ENCODE measurements at places on chromosomes 2 and 18.

GRCh38 chr18:63586966-63587365 lies at the start of gene SERPINB13:
Gene SERPINB13 (plus strand): TSS chr18:63587343. CDS start chr18:63588668, 1,325 bp downstream.
- DNase-seq, result no peak

GRCh38 chr2:56167616-56168562 lies 15.9 kb upstream of the CCDC85A start:
- DNase-seq, result no peak

DNA sequence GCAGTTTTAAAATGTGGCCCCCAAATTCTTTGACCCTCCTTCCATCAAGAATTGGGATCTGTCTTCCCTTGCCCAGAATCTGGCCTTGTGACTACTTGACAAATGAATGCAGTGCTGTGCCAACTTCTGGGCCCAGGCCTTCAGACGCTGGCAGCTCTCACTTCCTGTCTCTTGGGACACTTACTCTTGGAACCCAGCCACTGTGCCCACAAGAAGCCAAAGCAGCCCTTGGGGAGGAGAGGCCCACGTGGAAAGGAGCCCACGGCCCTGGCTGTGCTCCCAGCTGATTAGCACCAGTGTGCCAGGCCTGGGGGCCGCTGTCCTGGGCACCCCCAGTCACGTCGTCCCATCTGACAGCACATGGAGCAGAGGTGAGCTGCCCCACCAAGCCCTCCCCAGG lies 56.6 kb downstream of the RPL37A start:
- DNase-seq, result no peak

DNA sequence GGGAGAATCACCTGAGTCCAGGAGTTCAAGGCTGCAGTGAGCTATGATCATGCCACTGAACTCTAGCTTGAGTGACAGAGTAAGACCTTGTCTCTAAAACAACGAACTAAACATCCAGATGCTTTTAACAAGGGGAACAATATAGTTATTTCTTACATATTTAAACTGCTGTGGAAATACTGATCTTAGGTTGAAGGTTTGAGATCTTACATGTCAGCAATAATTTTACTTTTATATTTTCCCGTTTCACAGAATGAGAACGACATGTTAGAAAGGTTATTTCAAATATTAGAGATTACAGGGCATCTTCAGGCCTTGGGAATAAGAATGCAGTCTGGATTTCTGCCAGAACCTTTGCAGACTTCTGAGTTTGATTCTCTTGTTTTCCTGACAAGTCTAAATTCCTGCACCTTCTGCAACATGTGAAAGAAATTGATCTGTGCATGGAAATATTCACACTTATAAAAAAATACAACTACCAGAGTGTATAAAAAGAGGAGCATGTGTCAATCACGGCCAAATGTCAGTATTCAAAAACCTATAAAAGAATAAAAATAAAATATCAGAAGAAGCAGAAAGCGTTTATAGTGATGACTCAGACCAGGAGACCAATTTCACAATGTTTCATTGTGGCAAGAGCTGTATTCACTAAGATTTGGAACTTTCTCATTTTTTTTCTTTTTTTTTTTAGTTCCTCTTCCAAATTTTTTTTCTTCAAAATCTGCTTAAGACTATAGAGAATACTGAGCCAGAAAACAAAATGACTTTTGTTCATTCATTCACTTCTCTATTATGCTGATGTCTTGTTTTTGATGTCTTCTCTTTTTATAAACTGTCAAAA lies 29.6 kb downstream of the COLEC12 start:
- DNase-seq, result no peak

- DNase-seq, result no peak
These were observed 526.8 kb downstream of the TDRD15 start for GRCh38 chr2:21650569-21650968.

- DNase-seq, result no peak
These were observed 88.2 kb downstream of the PLB1 start for GRCh38 chr2:28583899-28584553.

GRCh38 chr2:239202836-239203235 lies 198.0 kb downstream of the HDAC4 start:
- no peak for DNase-seq

DNA sequence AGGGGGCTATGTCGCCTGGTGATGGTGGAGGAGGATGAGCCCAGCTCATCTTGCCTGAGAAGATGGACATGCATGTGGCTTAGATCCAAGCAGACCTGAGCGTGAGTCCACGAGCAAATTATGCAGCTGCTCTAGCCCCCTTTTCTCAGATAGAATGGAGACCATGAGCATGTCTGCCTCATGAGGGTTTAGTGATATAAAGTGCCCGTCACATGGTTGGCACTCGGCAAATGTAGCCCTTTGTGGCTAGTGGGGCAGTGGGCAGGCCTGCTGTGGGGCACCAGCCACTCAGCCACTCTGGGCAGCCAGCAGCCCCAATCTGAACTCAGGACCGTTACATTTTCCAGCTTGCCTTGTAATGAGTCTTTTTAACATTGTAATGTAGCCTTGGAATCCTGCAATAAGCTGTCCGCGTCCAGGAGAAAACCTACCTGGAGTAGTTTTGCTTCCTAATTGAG lies 92.1 kb upstream of the HS6ST1 start:
- no peak for DNase-seq

DNA sequence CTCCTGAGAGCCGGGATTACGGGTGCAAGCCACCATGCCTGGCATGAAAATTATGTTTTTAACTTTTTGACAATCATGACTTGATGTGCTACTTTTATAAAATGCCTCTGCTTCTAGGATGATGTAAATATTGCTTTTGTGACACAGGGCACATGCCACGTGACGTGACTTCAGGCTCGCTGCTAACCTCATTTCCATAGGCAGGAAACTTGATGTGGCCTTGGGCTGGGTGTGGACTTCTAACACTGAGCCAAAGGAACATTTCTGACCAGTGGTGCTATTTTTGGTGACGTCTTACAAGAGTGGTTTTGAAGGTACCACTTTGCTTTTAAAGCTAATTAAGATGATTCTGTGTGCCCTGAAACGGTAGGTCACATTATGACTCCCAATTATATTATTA lies 34.2 kb upstream of the THOC1 start:
- DNase-seq, result no peak

GRCh38 chr2:88852753-88853402 lies 161.4 kb downstream of the RPIA start:
- DNase-seq, result no peak

DNA sequence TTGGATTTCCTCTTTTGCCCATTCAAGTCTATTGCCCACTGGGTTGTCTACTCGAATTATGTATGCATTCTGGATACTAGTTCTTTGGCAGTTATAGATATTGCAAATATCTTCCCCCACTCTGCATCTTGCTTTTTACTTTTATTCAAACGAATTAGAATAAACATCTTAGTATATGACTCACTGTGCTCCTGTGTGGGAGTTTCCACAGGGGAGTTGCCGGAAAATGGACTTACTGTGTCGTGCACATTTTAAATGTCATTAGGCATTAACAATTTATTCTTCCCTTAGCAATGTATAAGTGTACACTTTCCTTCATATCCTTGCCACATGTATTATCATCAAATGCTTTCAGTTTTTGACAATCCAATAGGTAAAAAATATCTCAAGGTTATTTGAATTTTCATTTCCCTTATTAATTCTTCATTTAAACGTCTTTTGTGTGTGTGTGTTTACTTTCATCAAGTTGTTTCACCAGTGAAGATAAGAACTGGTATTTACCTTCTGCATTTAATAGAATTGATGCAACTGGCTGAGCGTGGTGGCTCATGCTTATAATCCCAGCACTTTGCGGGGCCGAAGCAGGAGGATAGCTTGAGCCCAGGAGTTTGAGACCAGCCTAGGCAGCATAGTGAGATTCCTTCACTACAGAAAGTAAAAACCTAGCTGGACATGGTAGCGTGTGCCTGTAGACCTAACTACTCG lies 4.6 kb upstream of the UGT1A5 start:
- no peak for DNase-seq

DNA sequence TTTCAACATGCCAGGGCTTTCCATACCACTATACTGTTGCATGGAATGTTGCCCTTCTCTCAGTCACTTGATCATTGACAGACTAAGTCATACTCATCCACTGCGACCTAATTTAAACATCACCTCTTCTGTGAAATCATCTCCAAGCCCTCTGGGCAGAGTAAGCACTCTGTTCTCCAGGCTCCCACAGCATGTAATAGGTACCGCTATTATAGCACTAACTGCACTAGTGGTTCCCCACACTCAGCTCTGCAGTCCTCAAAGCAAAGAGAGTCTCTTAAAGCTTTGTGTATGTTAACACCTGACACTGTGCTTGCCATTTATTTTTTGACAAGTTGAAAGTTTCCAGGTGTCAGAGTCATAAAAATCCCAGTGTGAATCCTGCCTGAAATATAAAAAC lies 947.2 kb downstream of the ERBB4 start:
- no peak for DNase-seq

GRCh38 chr2:65626831-65627230 lies 194.4 kb upstream of the SPRED2 start:
- no peak for DNase-seq

- DNase-seq, result no peak
These were observed 221.8 kb downstream of the STK39 start for GRCh38 chr2:168025487-168026202.

- DNase-seq, result no peak
These were observed 141.0 kb downstream of the ARL4C start for GRCh38 chr2:234355808-234356365.

DNA sequence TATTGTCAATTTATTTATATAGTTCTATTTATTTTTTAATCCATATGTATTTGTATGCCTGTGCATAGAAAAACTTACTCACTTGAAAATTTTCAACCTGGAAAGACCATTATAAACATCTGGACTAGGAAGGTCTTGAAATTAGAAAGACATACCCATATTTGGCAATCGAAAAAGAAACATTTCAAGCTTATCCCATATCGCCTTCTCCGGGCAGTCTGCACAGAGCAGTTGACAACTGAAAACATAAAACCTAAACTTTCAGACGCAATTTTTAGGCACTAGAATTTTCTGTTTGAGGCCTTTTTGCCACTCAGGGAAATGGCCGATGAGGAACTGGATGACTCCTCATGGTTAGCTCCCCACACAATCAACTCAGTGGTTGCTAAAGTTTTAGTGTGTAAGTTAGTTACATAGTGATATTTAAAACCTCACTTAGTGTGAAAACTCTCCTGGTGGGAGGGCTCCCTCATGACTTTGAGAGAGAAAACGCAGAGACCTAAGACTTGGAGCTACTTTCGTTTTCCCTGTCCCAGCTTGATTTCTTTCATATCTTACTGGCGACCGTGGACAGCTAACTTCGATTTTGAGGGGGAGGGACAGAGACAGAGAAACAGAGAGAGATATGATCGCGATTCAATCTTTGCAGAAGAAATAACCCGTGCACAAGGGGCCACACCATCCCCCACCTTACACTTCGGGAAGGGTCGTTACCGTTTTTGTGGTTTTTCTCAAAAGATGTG lies 3.2 kb upstream of the HOXD12 start:
- no peak for DNase-seq

DNA sequence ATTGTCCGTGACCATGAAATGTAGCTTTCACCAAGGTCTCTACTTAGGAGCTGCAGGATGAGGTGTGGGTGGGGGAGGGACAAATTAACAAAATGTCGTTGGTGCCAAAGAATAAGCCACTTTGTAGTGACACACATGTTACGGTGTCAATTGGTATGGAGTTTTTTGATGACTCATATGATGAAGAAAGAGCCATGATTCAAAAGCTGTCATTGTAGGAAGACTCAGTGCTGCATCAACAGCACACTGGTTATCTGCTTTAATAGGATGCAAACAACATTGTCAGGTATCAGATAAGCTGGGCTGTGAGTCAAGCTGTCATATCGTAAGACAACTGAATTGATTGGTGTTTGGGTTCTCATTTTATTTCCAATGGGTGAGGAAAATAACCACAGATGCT lies 36.6 kb upstream of the BOD1L2 start:
- no peak for DNase-seq

DNA sequence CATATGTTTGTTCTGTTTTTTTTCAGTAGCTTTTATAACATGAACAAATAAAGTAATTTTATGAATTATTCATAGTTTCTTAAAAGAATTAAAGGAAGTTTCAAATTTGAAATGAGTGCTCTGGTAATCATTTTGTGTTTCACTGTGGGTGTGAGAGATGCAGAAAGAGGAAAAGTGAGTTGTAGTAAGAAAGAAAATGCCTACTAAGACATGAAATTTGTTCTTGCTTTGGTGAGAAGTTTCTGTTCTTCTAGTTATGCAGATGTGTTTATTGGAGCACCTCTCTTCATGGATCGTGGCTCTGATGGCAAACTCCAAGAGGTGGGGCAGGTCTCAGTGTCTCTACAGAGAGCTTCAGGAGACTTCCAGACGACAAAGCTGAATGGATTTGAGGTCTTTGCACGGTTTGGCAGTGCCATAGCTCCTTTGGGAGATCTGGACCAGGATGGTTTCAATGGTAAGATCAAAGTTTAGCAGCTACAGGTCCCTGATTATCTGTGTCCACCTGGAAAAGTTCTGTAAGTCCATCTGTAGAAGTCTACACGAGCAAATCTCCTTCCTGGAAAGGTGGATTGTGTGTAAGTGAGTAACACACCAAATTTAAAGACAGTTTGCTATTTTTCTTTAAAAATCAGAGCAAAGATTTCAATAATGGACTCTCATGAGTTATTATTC lies 51.4 kb downstream of the ITGAV start:
- DNase-seq, result no peak

DNA sequence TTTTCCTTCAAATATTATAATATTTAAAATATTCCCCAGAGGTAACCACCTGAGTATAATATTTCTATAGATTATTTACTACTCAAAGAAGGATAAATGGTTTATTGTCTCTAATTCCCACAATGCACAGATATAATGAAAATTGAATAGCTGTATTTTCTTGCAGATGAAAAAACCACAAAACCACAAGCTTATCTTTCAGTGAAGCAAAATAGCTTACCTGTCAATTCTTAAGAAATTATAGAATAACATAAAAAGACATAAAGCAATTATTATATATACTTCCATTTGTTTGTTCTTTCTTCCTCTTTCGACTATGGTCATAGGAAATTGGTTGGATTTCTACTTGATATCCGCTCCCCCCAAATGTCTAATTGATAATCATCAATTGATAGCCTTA lies 98.8 kb downstream of the BARD1 start:
- no peak for DNase-seq

DNA sequence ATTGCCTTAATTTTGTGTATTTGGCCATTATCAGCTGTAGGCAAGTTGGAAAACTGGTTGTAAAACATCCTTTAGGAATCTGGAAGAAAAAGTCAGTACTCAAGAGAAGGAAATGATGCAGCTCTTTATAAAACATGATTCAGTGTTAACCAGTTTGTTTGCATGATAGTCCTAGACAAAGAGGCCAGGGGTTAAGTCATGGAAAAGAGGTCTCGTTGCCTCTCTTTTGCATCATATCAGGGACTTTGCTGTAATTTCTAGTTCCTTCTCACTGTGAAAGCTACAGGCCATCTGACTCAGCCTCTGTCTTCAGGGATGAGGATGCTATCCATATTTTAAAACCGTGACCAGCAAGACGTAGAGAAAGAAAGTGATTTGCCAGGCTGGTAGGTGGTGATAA lies 38.0 kb downstream of the NPAS2 start:
- DNase-seq, result no peak

- DNase-seq, result no peak
These were observed 203.5 kb upstream of the TWIST2 start for GRCh38 chr2:238644095-238645081.

- no peak for DNase-seq
These were observed 55.3 kb downstream of the MSH6 start for GRCh38 chr2:47838249-47838648.

All from spinal cord (tissue), 10 donors.